ENCODE measurements at places on chromosomes 6 and 20.

DNA sequence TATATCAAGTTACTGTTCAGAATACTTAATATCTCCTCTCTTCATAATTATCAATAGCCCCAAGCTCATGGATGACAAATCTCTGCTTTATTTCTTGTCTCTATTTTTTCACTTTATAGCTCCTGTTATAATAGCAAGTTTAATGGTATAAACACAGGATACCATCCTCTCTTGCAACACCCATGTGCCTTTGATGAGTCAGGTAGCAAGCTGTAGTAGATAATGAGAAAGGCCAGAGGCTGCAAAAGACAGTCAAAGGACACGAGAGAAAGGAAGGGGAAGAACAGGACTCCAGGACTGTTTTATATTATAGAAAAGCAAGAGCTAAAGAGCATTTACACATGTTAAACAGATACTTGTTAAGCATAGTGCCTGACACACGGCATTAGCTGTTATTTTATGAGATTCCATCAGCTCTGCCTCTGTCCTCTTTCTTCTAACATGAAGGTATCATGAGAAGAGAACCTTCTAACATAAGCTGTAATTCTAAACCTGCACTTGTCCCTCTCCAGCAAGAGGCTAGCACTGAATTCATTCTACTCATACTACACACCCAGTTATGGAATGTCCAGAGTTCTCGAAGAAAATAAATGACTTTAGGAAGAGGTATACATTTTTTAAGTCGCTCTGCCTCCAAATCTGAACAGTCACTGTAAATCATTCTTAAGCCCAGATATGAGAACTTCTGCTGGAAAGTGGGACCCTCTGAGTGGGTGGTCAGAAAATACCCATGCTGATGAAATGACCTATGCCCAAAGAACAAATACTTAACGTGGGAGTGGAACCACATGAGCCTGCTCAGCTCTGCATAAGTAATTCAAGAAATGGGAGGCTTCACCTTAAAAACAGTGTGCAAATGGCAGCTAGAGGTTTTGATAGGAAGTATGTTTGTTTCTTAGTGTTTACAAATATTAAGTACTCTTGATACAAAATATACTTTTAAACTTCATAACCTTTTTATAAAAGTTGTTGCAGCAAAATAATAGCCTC, 45.0 kb downstream of the NT5E start:
- DNase-seq: no peak

- no peak for DNase-seq
These were observed 467.1 kb downstream of the HDGFL1 start for GRCh38 chr6:23036406-23036983.

DNA sequence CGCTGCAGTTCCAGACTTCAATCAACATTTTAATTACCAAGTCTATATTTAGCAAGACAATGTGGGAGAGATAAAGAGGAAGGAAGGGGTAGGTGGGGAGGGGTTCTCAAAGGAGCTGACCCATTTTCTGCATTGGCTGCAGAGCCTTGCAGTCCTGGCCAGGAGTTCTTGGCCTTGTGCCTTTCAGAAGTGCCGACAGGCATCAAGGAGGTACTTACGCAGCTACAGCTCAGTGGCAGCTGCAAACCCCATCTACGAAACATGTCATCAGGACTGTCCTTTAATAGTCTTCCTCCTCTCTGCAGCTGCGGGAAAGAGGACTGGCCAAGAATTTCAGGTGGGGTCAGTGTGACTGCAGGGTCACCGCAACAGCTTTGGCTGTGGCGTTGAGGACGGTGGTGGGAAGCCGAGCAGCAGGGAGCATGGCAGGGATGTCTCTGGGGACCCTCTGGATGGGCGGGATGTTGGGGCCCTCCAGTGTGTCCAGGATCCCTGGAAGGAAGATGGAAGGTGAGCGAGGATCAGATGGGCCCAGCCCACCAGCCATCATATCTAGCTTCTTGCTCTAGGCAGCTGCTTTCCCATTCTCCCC, 1.8 kb upstream of the LRRC73 start:
- no peak for DNase-seq

- DNase-seq: no peak
These were observed 82.7 kb upstream of the CARMIL1 start for GRCh38 chr6:25196464-25196863.

DNA sequence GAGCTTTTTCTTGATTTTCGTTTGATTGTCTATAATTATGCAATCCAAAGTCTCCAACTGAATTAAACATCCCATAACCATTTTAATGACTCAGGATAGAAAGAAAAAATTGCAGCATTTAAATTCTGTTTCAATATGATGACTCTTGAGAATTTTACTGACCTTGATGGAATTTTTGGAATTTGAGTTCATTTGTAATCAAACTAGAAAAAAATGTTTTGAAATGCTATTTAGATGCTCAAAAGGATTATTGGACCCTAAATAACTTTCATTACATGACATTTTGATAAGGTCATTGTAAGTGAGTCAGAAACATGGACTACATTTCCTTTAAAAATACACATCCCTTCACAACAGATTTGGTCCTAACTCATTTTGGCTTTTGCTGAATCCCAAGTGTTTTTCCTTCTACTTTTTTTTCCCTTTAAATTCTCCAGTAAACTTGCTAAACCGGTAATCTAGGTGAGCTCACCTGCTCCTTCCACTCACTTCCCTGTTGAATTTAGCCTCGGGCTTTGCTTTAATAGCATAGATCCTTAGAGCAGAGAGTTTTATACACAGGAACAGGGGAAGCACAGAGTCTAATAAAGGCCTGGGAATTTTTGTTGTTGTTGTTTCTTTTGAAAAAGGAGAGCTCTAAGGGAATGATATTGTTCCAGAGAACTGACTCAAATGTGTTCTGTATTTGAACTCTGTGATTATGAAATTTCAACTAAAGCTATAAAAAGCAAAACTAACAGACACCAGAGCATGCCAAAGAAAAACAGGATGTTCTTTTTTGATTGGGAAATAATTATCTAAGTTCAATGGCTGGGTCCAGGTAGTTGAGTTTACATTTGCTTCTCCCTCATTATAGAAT, 1088.2 kb upstream of the CITED2 start:
- no peak for DNase-seq

- DNase-seq: no peak
These were observed 1013.7 kb upstream of the GJE1 start for GRCh38 chr6:141118991-141119390.

GRCh38 chr6:32689531-32690501, 23.4 kb upstream of the HLA-DQB1 start:
- DNase-seq: peak; percentile 63

GRCh38 chr6:7156643-7157278, 49.0 kb downstream of the RREB1 start:
- DNase-seq: no peak

GRCh38 chr6:53029257-53029656, 34.2 kb upstream of the GSTA4 start:
- peak; percentile 58 for DNase-seq

DNA sequence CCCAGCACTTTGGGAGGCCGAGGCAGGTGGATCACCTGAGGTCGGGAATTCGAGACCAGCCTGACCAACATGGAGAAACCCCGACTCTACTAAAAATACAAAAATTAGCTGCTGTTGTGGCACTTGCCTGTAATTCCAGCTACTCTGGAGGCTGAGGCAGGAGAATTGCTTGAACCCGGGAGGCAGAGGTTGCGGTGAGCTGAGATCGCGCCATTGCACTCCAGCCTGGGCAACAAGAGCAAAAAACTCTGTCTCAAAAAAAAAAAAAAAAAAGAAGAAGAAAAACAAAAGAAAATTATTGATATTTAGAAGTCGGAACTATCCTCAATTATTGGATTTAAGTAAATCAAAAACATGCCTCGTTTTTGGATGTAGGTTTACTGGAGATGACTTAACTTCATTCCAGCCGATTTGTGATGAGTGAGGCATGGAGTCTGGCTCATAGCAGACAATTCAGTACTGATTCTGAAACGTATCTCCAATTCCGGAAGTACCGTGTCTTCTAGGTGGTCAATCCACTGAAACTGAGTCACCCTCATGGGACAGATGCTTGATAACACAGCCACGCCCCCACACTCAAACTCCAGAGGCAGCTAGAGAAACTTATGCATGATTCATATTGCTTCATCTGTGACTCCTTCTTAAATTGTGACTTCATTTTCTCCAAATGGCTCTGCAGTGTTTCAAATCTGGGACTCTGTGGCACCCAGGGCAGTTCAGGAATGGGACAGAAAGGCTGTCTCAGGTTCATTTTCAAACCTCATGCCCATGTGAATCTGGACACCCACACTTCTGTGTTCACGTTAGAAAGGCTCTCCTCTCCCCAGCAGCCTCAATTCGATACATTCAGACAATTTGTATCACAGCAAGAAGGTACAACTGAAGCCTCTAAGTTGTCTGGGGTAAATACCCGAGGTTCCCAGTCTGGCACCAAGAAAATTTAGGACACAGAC, 110.4 kb upstream of the ARMC2 start:
- DNase-seq: peak; percentile 62

DNA sequence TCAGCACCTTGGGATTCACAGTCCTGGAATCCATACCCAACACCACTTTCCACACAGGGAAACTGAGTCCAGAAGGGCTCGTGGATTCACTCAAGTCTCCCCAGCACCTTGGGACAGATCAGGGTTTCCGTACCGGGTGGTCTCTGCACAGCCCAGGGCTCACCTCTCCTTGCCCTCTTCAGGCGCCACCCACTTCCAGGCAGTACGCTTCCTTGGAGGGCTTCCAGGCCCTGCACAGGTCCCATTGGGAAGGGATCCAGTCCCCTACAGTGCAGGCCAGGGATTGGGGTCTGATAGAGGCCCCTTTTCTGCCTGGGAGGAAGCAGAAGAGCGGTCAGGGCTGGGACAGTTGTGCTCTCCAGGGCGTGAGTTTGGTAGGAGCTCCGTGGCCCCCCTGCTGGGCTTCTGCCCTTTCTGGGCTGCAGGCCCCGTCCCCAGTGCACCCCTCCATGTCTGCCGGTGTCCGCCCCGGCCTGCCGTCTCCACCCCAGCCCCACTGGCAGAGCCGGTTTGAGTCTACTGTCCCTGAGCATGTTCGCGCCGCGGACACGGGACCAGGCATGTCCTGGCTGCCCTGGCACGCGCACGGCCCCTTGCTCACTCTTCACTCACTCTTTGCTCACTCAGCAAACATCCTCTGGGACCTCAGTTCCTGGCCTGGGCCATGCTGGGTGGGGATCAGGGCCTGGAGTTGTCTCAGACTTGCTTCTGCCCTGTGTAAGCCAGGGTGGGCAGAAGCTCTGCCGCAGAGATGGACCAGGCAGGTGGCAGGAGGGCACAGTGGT, 12.6 kb downstream of the SRC start:
- DNase-seq: no peak

- DNase-seq: no peak
These were observed 369.4 kb downstream of the BMP2 start for GRCh38 chr20:7136886-7137285.

- no peak for DNase-seq
These were observed 10.7 kb upstream of the MLIP start for GRCh38 chr6:54100411-54101006.

GRCh38 chr6:34246563-34247391, 2.0 kb downstream of the SMIM29 start:
- peak; percentile 73 for DNase-seq

DNA sequence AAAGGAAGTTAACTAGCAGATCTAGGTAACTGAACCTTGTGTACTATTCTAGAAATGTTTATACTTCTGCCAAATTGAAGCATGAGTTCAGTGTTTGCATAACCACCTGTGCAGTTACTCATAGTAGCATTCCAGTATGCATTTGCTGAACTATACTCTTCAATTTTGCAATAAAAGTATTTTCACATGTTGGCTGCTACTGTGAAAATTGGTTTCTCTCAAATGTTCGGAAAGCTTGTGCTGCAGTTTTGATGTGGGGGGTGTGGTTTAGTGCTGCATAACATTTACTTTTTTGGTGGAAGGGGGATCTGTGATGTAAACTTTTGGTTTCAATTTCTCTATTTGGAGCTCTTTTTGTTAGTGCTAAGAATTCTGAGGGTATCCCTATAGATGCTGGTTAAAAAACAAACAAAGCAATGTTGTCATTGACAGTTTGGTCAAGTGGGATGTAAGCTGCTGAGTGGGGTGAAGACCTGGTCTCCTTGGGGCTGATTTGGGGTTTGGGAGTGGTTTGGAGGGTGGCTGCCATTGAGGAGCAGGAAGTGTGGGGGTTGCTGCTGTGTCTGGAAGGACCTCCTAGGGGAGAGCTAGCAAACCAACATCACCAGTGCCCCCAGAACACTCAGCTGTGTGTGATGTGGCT, 87.8 kb downstream of the CARMIL1 start:
- DNase-seq: peak; percentile 49

DNA sequence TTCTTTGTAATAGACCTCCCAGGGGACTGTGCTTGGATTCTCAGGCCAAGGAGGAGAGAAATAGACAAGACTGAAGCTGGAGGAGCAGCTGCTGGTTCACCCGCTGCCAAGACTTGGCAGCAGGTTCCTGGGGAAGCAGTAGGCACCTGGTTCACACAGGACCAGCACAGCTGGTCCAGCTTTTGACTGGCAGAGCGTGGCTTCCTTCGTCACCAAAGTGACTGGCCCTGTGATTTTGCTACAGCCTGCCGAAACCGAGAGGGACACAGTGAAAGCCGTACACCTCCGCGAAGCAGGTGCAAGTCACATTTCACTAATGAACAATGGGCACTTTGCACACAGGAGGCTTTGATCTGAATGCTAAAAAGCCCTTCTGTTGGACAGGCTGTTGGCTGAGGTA, 199.0 kb downstream of the RNF144B start:
- no peak for DNase-seq

DNA sequence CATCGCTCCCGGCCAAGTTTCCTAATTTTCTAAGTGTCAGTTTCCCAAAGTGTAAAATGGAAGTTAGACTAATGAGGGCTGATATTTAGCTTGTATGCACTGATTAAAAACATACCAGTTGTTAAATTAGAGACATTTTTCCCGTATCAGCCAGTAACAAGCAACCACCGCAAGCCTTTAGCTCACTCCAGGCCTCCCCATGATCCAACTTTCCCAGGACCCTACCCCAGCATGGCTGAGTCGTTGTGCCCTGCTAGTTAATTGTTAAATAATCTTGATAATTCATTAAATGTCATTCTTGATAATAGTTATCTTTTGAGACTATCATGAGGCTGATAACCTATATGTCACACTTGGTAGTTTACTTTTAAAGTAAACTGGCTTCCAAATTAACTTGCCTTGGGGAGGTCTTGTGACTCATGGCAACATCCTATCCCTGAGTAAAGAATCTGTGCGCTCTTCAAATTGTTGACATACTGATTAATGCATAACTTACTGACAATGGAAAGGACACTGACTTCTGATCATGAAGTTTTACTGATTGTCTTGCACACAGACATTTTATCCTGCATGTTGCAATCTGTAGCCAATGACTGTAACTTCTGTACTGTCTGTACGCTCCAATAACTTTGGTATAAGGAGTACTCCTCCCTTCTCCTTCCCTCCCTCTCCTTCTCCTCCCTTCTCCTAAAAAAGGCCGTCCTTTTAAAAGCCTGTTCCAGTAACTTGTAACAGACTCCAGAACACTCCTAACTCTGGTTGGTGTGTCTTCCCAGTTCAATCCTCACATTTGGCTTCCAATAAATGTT, 6.3 kb upstream of the GTF3C6 start:
- DNase-seq: no peak

DNA sequence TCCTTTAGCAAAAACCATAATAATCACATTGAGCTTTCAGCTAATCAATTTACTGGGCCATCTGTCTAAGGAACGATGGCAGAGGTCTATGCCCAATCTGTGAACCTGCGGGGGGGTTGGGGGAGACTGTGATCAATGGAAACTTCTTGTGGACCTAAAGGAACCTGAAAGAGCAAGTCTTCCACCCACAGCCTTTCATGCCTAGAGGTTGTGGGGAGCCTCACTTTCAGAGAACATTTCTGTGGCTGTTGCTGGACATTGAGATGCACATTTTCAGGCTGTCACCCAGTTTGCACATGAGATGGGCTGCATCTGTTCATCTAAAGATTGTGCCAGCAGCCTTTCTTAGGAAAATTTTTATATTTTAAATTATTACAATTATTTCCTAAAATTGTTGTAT, 310.0 kb upstream of the SPTLC3 start:
- DNase-seq: no peak

- no peak for DNase-seq
These were observed 710.5 kb downstream of the QKI start for GRCh38 chr6:164124986-164125385.
